Fibroblast of mammary gland (primary cell): ENCODE measurements at places on chromosomes 4 and X.

DNA sequence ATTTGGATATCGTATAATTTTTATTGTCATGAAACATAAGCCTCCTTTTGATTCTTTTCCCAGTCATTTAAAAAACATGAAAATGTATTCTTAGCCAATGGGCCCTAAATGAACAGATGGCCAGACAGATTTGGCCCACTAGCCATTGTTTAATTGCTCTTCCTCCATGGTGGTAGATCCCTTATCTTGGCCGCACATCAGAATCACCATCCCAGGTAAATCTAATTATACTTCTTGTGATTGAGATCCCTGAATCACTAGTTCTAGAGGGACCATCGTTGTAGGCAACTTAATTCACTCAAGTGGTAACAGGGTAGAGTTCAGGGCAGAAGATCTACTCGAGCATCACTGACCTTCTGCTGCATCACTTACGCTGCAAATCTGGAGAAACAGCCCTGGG, 24.1 kb upstream of the VCX3A start:
- no peak for DNase-seq

GRCh38 chr4:120995266-120996010, 72.9 kb upstream of the PRDM5 start:
- DNase-seq: peak; percentile 7

- DNase-seq: no peak
Observed at GRCh38 chrX:153820601-153821000, 9.7 kb downstream of the PDZD4 start.

GRCh38 chr4:173194157-173194556, 25.5 kb downstream of the GALNT7 start:
- DNase-seq: no peak

DNA sequence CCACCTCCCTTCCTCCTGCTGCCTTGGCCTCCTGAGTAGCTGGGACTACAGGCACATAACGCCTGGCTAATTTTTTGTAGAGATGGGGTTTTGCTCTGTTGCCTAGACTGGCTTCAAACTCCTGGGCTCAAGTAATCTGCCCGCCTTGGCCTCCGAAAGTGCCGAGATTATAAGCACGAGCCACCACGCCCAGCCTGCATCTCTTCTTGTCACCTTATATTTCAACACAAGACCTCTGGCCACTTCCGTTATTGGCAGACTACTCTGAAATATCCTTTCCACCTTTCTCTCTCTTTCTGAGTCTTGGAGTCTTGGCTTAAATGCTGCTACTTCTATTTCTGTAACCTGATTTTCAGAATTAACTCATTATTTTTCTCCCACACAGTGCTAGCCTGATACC, 5.6 kb downstream of the KIAA0232 start:
- no peak for DNase-seq

DNA sequence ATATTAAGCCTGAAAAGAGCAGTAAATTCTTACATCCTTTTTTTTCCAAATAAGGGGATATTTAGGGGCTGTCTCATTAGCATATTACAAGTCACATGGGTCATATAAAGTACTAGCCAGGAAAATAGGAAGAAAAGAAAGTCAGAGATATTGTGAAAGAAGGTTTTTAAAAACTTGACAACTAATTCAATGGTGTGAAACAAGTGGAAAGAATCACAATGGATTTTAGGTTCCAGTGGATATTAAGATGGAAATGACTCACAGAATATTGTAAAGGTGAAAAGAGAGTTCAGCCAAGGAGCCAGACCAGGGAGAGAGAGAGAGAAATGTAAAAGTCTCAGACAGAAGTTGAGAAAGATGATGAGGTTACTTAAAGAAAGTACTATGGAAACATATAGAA, 297.2 kb downstream of the IQCM start:
- no peak for DNase-seq

DNA sequence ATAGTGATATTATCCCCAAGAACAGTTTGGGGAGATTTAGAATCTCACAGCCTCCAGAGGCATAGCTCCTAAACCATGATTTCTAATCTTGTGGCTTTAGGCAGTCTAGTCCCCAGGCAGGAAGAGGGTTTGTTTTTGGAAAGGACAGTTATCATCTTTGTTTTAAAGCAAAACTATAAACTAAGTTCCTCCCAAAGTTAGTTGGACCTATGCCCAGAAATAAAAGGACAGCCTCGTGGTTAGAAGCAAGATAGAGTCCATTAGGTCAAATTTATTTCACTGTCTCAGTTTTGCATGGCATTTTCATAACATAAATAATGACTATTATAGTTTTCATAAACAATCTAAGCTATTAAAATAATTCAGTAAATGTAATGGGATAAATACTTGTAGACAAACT, 120.5 kb downstream of the MAGEC2 start:
- DNase-seq: no peak

GRCh38 chrX:19887911-19888879, 795 bp upstream of the SH3KBP1 start:
- DNase-seq: peak; percentile 74

DNA sequence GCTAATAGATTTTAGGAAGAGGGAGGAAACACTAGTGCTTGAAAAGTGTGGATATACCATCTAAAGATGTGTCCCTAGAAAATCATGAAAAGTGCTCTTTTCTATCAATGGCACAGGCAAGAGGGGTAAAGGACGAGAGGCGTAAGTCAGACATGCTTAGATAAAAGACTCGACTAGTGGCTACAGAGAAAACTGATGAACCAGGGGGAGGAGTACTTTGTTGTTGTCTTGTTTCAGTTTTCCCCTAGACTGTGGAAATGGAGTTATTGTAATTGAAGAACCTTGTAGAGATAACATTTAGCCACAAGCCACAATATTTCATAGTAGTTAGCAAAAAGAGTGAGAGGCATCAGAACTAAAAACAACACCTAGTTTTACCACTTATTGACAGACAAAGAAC, 21.4 kb downstream of the GALNTL6 start:
- DNase-seq: no peak

GRCh38 chrX:97326456-97326855, 442.7 kb downstream of the RPA4 start:
- no peak for DNase-seq

DNA sequence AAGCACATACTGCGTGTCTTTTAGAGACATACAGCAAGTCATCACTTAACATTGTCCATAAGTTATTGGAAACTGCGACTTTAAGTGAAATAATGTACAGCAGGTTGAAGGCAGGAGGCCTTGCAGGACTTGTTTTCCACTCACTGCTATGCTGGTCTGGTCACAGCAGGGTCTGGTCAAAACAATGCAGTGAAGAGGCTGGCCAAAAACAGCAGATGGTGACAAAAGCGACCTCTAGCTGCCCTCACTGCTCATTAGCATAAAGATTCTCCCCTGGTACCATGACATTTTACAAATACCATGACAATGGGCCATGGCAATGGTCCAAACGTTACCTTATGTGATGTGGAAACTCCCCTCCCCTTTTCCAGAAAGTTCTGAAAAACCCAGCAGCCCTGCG, 1283.6 kb downstream of the FSTL5 start:
- DNase-seq: no peak

GRCh38 chrX:24498975-24499374, 33.9 kb downstream of the PDK3 start:
- DNase-seq: peak; percentile 22

GRCh38 chr4:114691865-114692264, 93.3 kb downstream of the UGT8 start:
- DNase-seq: no peak

- DNase-seq: no peak
Observed at GRCh38 chr4:85488416-85488815, 13.5 kb downstream of the ARHGAP24 start.

DNA sequence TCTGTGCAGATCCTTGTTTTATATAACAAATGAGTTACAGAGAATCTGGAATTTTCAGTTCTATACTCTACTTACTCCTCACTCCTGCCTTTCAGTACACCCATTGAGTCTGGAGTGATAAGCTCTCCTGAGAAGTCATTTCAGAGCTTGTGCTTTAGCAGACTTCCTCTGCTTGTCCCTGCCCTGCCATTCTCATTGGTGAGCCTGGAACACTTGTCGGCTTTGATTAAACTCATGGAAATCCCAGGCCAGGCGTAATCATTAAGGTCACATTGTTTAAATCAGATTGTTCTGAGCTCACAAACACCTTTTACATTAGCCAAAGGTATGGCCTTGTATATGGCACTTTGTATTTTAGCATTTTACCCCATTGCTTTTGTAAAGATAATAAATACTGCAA, 102.7 kb downstream of the CNKSR2 start:
- no peak for DNase-seq

- no peak for DNase-seq
Observed at GRCh38 chr4:3386526-3386925, 55.2 kb upstream of the HGFAC start.

DNA sequence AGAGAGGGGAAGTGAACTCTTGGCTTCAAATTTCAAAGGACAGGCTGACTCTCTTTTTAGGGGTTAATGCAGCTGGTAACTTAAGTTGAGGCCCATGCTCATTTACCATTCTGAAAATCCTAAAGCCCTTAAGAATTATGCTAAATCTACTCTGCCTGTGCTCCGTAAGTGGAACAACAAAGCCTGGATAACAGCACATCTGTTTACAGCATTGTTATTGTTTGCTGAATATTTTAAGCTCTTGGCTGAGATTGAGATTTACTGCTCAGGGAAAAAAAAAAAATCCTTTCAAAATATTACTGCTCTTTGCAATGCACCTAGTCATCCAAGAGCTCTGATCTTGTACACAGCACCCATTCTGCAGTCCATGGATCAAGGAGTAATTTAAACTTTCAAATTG, 17.7 kb downstream of the PPP3CA start:
- DNase-seq: no peak

- no peak for DNase-seq
Observed at GRCh38 chrX:155893521-155893920, 12.4 kb downstream of the VAMP7 start.

GRCh38 chr4:103099691-103100392, at the start of gene BDH2:
Gene BDH2 (minus strand): TSS chr4:103099834. CDS start chr4:103096254, 3,580 bp downstream.
- peak; percentile 98 for DNase-seq

GRCh38 chrX:29941287-29941686, 274.1 kb upstream of the MAGEB2 start:
- no peak for DNase-seq

- DNase-seq: no peak
Observed at GRCh38 chr4:38935391-38936073, 67.9 kb downstream of the FAM114A1 start.

DNA sequence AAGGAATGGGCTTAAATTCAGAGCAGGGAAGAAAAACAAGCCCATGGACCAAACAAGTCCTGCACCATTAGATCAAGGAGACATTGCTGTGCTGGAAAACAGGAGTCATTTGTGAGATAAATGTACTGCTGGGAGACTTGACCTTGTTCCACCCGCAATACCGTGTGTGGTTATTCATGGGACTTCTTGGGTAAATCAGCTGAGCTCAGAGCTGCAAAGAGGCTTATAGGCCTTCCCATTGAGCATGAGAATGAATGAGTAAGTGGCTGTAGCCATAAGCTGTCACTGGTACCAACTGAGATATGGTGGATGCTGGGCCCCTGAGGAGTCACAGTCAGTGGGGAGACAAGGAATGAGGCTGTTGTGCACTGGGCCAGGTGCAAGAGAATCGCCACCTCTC, 2.3 kb upstream of the CYTL1 start:
- no peak for DNase-seq

- DNase-seq: no peak
Observed at GRCh38 chrX:40394302-40394701, 186.5 kb upstream of the ATP6AP2 start.

DNA sequence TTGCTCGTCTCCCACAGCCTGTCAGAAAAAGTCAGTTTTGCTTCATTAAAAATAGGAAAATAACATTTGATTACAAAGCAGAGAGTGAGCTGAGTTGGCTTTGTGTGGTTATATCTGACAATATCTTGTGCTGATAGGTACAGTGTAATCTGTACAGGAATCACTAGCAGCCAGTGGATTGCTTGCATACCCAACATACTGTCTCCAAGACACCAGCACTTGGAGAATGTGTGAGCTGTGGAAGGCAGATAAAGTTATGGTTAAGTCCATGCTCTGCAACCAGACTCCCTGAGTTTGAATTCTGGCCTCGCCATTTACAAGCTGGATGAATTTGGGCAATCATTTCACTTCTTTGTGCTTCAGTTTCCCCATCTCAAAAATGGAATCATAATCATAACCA, 57.5 kb upstream of the TMPRSS11F start:
- no peak for DNase-seq

DNA sequence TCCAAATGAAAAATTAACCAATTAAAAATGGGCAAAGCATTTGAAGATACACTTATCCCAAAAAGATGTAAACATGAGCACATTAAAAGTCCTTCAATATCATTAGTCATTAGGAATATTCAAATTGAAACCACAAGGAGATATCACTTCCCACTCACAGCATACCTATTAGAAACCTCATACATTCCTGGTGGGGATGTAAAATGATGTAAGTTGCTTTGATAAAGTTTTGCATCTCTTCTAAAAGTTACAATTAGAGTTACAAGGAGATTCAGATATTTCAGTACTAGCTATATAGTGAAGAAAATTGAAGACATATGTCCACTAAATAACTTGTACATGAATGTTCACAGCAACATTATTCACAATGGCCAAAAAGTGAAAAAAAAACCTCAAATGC, 1109.3 kb upstream of the LCORL start:
- peak; percentile 66 for DNase-seq

DNA sequence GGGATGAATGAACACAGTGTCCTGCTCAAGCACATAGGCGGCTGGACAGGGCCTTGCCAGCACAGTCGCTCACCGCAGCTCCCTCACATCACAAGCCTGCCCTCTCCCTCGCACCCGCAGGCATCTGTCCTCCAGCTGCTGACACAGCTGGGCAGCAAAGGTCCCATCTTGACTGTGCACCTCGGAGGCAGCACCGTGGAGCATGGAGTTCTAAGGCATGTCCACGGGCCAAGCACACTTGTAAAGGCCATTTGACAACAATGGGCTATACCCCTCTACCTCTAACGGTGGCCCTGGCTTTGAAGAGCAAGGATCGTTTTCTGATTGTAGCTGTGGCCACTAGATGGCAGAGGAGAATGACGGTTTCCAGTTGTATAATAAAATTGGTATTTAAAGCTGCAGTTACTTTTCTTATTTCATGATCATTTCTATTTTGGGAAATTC, 53.8 kb downstream of the APLN start:
- DNase-seq: peak; percentile 31

GRCh38 chr4:7710576-7711306, 228.9 kb downstream of the AFAP1 start:
- DNase-seq: no peak
